Eye (tissue), 1 donor: ENCODE measurements at places on chromosomes 7 and 10.

DNA sequence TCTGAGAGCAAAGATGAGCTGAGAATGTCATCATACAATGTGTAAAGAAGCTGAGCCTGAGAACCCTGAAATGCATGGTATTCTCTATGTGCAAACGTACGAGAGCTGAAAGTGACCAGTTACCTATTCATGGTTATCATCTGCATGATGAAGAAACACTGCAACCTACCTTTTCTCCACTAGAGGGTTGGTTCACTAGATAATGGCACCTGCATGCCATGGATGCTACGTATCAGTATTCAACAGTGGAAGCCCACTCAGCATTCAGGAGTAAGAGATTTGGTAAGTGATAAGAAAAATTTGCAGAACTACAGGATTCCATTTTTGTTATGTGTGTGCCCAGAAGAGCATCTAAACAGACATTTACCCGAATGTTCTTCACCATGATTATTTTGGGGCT lies 145.4 kb downstream of the PTPRN2 start:
- no peak for DNase-seq

DNA sequence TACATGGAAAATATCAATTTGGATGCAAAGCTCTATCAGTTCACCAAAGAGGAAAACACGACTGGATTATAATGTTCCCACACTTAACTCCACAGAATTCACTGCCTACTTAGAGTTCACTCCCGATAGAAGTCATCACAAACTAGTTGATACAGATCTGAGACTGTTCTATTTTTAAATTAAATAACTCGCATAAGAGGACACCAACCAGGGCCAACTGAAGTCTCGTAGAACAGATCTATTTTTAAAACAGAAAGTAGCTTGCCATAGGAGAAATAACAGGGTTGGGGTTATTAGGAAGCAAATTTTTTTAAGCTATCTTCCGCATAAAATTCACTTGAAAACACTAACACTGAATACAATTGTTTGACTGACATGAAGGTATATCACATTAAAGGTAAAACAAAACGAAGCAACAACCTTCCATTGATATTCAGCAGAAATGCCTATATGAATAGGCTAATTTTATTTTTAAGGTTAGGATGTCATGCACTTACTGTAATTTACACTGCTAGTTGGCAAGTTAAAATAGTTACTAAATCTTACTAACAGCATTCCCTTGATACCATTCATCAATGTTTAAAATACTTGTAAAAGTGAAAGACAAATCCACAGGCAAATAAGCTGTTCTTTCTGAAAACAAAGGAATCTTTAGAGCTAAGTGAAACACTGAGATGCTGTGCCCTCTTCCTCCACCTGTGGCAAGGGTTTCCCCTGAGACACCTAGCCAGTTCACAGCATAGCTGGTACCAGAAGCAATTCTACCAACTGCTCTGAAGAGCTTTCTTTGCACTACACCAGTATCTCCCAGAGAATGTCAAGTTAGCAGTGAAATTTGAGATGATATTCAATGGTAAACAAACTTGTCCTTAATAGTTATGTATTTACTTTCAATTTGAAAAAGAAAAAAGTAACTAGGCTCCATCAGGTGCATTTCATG lies 186.7 kb upstream of the ANK3 start:
- no peak for DNase-seq

DNA sequence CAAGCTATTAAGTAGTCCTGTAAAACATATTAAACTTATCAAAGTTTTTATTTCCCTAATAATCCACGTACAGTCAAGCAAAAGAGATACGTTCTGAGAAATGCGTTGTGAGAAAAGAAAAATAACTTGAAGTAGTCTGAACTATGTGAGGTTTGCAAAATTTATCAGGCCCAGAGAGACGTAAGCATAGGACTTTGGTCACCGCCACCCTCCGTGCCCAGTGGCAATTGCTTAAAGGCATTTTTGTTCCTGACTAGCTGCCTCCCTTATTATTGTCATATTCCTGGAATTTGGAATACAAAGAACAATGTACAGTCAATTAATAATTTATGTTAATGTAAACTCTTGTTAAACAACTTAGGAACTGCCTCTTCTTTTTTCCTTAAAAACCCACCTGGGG lies 22.8 kb downstream of the HIBADH start:
- DNase-seq: no peak

DNA sequence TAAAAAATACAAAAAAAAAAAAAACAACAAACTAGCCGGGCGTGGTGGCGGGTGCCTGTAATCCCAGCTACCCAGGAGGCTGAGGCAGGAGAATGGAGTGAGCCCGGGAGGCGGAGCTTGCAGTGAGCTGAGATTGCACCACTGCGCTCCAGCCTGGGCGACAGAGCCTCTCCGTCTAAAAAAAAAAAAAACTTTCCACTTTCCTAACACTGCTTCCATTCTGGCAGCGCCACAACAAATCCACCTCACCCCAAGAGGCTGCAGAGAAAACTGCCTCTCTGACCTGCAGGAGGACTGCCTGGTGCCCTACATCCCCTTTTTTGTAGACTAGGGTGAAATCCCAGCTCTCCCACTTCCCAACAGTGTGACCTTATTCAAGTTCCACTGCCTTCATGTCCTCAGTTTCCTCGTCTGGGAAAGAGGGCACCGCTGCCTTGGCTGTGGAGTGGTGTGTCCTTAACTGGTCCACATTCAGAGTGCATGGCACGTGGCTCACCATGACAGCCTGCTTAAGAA lies 2.6 kb upstream of the MBL2 start:
- no peak for DNase-seq

- DNase-seq: no peak
Observed at GRCh38 chr10:5038101-5038500, 34.4 kb upstream of the AKR1C2 start.

- no peak for DNase-seq
Observed at GRCh38 chr10:120394446-120394845, 62.6 kb upstream of the PLPP4 start.

- no peak for DNase-seq
Observed at GRCh38 chr7:135427166-135427565, 82.7 kb downstream of the CNOT4 start.

- no peak for DNase-seq
Observed at GRCh38 chr10:63576501-63576900, 55.3 kb downstream of the REEP3 start.

DNA sequence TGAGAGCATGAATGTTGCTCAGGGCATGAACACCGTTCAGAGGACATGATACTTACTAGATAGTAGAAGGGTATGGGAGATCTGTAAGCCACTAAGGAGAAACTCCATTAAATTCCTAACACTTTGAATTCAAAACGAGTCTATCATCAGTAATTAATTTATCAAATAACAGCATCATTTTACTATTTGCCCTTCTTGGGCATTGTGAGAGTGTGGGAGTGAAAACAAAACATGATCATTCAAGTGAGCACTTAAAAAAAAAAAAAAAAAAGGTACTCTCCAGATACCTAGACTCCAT lies 20.5 kb upstream of the ASB15 start:
- DNase-seq: no peak

- peak; percentile 37 for DNase-seq
Observed at GRCh38 chr7:25844102-25844870, 307.7 kb upstream of the NFE2L3 start.

GRCh38 chr7:55310287-55311025 lies 54.7 kb upstream of the LANCL2 start:
- DNase-seq: no peak

GRCh38 chr7:84664626-84665025 lies 470.0 kb upstream of the SEMA3A start:
- DNase-seq: no peak

- DNase-seq: no peak
Observed at GRCh38 chr7:4661871-4662270, 20.2 kb upstream of the FOXK1 start.

- DNase-seq: no peak
Observed at GRCh38 chr10:86177537-86178155, 188.9 kb downstream of the GRID1 start.

- no peak for DNase-seq
Observed at GRCh38 chr7:36245684-36246299, 92.7 kb downstream of the EEPD1 start.

DNA sequence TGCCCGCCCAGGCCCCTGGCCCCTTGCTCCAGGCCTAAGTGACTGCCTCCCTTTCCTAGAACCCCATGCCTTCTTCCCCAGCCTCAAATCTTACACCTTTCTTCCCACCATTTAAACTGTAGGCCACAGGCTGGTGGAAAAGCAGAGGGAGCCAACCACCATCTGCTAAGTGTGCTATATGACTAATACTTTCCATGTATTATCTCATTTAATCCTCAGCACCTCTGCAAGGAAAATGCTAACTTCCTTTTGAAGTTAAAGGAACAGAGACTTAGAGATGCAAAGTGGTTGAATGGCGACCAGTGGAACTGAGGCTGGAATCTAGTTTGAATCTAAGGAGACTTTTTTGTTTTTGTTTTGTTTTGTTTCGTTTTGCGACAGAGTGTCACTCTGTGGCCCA lies 17.8 kb upstream of the MTPAP start:
- DNase-seq: no peak

DNA sequence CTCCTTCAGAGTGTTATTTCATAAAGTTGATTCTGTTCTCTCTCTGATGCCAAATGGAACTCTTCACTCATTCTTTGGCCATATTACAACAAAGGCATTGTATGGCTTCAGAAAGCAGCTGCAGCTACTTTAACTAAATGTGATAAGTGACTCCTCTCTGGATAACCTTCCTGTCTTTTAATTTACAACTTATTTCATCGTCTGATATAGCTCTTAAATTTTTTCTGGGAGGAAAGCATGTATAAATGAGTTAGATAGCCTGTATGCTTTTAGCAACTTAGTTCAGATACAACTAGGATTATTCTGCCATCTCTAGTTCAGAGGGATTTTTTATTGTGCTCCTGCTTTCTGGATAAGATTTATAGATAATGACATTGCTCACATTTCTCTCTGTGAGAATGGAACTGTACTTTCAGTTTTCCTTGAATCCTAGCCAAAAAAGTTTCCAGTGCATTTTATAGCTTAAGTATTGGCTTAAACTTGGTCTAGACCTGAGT lies 57.5 kb downstream of the KLHDC10 start:
- DNase-seq: no peak

- DNase-seq: peak; percentile 86
Observed at GRCh38 chr10:59181668-59182067, 5.2 kb downstream of the PHYHIPL start.

GRCh38 chr7:7562736-7563135 lies 3.9 kb upstream of the MIOS start:
- DNase-seq: no peak

GRCh38 chr7:147245274-147245673 lies 1128.7 kb downstream of the CNTNAP2 start:
- peak; percentile 4 for DNase-seq

GRCh38 chr7:102138676-102139075 lies 148.0 kb upstream of the SH2B2 start:
- no peak for DNase-seq

DNA sequence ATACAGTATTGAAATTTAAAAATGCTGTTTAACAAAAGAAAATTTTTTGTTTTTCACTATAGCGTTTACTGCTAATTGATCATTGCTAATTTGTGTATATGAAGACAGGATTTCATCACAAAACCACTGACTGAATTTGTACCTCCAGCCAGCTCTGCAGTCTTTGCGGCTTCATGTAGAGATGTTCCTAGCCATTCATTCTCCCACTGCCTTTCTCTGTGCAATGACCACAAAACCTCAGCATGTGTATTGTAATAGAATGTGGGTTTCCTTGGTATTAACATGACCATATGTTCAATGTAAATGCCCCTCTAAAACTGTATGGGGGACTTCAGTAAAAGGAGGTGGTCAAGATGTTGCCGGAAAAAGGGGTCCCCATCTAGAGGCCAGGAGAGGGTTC lies 81.1 kb upstream of the STEAP1B start:
- DNase-seq: no peak

DNA sequence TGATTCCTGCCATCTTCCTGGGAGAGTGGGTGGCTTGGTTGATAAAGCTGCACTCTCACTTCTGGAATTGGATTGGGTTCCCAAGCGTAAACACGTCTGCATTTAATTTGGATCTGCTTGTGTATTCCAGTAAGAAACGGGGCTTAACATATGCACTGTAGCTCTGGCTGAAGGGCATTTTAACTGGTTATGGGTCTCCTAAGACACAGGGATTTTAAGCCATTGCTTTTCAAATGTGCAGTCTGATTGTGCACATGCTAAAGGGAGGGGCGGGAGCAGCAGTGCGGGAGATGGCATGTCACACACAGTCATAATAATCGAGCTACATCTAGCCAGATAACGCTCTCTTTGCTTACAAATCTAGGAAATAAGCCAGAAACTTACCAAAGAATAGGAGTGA lies 247.3 kb upstream of the LYZL1 start:
- DNase-seq: peak; percentile 42

GRCh38 chr10:36073796-36074345 lies 431.8 kb upstream of the FZD8 start:
- no peak for DNase-seq
